CD4-positive, alpha-beta T cell treated with Interleukin-15 for 1 hour (primary cell): ENCODE measurements at places on chromosomes 5 and 9.

- DNase-seq = no peak
These were observed 141.5 kb downstream of the ADAMTS19 start for GRCh38 chr5:129601576-129601975.

DNA sequence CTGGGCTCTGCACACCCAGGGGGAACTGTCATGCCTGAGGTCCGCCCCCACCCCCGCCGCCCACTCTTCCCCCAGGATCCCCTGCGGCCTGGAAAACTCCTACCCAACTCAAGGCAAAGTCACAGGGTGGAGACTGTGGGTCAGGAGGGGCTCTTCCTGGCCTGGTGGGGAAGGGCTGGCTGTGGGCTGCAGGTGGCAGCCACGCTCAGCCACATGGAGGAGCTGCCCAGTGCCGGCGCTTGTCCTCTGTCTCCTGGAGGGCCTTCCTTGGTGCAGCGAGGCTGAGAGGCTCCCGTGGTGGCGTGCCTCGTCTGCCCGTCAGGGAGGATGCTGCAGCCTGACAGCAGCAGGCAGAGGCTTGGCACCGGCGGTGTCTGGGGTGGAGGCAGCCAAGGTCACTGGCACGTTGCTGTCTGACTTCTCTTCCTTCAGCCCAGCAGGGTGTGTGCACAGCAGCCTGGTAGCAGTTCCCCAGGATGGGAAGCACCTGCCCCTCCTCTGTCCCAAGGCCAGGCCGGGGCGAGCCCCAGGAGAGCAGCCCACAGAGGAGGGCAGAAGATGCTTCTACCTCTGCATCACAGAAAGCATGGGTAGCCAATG is 78.1 kb downstream of the ADAMTS2 start:
- DNase-seq = peak; percentile 14

GRCh38 chr5:113283558-113283957 is 151.2 kb downstream of the TSSK1B start:
- no peak for DNase-seq

DNA sequence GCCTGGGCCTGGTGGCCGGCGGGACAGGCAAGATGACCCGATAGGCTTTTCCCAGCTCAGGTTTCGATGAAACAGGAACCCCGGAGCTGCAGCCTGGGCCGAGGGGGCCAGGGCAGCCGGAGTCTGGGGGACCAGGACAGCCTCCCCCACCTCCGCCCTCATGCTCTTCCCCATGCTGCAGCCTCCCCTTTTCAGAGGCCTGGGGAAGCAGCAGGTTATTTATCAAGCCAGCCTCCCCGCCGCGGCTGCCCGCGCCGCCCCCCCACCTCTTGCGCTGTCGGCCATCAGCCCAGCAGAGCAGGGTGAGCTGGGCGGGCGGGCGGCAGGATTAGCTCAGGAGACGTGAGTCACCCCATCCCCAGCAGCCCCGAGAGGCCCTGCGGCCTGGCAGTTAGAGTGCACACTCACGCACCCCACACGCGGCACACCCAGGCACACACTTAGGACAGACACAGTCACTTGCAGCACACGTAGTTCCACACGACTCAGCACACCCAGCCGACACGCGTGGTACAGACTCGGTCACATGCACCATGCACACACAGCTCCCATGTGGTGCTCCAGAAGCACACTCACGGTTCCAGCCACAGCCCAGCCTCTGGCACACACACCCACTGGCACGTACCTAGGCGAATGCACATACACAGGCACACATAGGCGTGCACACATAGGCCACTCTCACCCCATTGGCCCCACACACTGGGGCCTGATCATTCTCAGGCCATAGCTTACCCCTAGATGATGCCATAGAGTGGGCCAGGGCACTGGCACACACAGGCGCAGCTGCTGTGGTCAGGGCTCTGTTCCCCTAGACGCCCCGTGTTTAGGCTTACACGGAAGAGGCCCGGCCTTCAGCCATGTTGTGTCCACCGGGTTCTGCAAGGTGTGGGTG is 13.0 kb downstream of the CXXC5 start:
- peak; percentile 84 for DNase-seq

DNA sequence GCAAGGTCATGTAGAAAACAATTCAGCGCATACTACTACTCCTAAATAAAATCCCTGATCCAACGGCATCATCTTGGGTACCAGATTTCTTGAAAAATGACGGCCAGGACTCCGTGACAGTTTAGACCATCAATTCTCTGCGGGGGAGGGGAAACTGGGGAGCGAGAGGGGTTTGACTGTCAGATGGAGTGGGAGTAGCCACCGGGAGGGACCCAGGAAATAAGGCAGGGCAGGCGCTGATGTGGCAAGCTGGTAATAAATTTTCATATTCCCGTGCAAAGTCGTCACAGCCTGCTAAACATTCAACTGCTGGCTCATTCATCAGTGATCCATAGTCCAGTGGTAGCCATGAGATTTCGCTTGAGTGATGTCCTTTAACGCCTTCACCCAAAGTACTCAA is 457 bp upstream of the CDH18 start:
- DNase-seq = no peak

- no peak for DNase-seq
These were observed 88.0 kb downstream of the ANKRD55 start for GRCh38 chr5:56145106-56145505.

DNA sequence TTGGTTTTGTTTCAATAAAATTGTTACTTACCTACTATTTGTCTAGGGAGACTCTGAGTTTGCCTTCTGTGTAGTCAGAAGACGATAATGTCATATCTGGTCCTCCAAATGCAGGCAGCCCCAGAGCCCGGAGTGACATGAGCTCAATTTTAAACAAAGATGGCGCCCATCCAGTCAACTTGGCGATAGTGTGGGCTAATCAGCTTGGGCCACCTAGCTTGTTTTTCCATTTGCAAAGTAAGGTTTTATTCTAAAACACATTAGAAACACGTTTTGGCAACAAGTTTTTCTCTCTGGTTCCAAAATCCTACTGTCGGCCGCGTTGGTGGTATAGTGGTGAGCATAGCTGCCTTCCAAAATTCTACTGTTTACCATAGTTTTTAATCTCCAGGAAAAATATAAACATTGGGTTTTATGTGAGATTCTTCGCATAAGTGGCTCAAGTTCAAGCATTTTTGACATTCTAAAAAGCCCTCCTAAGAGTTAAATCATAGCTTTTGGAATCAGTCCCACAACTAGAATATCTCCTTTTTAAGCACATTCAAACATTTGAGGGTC is 13.2 kb downstream of the TSC1 start:
- DNase-seq = no peak

DNA sequence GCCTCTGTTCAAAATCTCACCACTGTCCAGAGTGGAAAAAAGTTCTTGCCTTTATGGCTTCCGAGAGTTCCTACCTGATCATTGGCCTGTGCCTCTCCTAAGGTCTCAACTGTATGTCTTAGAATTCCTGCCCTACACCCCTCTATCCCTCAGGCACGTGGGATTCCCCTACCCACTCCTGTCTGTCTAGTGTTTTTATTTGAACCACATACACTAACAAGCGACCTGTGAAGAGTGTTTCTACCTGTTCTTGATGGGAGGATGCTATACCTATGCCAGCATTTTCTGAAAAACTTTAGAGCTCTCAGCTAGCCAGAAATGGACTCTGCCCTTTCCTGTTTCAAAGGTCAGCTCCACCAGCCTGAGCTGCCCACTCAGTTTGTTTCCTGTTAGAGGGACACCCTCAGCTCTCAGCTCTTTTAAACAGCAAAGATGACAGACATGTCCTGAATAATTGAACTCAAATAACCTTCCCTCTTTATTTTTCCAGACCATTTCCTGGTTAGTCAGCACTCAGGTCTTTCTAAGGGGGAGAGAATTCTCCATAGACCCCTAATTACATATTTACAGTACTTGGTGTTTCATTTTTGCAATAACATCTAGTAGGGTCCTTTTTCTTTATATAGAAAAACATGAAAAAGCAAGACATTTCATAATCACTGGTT is 214.8 kb downstream of the AOPEP start:
- DNase-seq = no peak

DNA sequence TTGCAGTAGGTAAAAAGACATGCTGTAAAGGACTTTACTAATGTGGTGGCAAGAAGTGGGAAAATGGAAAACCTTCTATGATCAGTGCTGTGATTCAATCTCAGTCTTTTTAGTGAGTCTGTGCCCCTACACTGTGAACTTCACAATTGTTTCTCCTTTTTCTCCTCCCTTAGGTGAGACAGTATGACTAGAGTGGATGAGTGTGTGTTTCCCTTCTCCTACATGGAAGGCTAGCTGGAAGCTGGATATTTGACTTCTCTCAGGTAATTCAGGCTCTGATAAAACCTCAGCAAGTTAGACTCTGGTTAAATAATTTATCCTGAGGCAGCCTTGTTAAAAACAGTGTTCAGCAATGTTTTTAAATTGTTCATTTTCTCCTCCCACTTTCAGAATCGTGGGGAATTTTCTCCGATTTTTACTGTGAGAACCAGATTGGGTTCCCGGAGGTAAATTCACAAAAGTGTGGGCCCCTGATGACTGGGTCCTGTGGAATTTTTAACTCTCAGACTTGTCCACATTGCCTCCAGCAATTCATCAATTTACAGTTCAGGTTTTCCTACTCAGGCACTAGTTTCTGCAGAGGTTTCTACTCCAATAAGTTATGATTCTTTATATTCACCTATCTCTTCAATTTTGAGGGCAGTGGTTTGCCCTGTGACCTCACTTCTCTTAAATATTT is 149.1 kb upstream of the PIK3R1 start:
- no peak for DNase-seq
